Stimulated activated naive CD4-positive, alpha-beta T cell treated with Interleukin-2 at 50 U/mL for 16 hours (primary cell): ENCODE measurements at places on chromosomes 1 and 21.

GRCh38 chr1:64965366-64966157 is 787 bp downstream of the JAK1 start:
- peak; percentile 65 for DNase-seq

DNA sequence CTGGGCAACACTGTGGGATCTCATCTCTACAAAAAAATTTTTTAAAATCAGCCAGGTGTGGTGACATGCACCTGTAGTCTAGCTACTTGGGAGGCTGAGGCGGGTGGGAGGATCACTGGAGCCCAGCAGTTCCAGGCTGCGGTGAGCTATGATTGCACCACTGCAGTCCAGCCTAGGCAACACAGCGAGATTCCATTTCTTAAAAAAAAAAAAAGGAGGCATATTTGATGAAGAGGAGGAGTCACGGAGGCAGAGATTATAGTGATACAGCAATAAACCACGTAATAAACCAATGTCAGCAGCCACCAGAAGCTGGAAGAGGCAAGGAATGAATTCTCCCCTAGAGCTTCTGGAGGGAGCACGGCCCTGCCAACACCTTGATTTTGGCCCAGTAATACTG is 4.0 kb downstream of the LIX1L start:
- no peak for DNase-seq

- no peak for DNase-seq
These were observed 26.2 kb upstream of the ZC3H12A start for GRCh38 chr1:37448185-37448584.

DNA sequence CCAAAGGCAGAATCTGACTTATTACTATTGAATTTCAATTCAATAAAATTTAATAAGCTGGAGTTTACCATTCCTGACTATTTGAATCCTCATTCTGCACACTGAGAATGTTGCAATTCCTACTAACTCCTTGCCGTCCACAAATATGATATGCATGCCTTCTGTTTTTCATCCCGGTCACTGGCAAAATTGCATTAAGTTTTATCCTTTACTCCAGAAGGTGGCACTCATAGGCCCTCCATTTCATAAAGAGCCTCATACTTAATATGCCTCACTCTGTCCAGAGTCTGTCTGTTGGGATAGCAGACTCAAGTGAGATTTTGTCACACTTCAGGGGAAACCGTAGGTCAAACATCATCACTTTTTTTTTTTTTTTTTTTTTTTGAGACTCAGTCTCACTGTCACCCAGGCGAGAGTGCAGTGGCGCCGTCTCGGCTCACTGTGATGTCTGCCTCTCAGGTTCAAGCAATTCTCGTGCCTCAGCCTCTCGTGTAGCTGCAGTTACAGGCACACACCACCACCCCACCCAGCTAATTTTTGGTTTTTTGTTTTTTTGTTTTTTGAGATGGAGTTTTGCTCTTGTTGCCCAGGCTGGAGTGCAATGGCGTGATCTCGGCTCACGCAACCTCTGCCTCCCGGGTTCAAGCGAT is 27.3 kb downstream of the F11R start:
- no peak for DNase-seq

DNA sequence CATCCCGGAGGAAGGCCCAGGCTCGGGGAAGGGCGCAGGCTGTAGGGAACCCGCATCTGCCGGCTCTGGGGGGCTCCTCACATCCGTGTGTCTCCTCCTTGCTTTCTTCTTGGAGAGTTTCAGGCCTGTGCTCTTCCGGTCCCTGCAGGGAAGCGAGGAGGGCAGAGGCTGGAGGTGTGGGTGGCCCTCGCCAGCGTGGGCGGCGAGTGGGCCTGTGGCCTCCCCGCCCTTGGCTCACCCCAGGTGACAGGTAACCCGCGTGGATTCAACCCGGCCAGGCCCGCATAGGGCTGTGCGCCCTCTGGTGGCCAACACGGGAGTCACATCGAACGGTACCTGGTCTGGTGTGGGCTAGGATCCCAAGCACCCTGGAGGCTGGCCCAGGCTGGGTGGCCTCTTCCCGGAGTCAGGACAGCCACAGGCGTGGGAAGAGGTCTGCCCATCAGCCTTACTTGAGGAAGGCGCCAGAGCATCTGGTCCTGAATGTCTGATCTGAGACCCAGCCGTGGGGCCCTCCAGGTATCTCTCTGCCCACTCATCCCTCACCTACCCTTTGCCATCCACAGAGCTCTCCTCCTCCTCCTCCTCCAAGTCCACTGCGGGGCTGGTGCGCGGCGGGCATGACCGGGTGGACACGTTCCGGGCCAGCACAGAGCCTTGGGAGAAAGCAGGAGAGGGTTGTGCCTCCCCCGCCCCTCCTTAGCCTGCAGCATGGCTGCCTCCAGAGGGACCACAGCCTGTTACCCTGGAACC is 9.6 kb upstream of the TNFRSF25 start:
- DNase-seq = peak; percentile 70

GRCh38 chr1:212677573-212677972 is 22.1 kb downstream of the BATF3 start:
- no peak for DNase-seq

GRCh38 chr1:203163891-203164635 is 11.6 kb downstream of the MYBPH start:
- DNase-seq = no peak

DNA sequence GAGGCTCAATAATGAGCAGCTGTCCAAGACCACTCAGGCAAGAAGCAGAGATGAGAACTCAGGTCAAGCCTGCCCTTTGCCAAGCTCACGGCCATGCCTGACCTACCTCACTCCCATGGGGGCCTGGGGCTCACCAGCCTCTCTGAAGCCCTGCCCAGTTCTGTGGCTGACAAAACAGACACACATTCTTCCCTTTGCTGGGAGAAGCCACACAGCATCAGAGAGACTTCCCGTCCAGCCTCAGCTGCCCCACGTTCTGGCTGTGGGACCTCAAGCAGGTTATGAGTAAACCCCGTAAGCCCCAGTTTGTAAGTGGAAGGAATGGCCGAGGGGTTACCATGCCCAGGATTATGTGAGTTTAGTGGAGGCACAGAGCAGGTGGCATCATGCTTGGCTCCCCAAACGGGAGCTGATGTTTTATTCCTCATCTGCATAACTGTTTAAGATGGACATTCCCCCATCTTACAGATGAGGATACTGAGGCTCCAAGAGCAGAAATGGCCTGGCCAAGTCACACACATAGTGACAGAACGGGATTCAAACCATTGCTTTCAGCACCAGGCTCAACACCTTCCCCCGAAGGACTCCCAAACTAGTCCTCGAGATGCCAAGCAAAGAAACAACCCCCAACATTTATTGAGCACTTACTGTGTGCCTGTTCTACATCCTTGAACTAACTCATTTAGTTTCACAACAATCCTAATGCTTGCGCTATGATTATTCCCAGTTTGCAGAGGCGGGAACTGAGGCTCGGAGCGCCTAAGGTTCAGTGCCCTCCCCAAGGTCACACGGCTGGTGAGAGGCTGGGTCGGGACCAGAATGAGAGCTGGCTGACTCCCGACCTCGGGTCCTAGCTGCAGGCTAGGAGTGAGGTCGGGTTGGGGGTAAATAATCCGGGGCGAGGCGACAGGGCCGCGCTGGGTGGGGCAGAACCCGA is 49.1 kb upstream of the LAPTM5 start:
- DNase-seq = no peak

DNA sequence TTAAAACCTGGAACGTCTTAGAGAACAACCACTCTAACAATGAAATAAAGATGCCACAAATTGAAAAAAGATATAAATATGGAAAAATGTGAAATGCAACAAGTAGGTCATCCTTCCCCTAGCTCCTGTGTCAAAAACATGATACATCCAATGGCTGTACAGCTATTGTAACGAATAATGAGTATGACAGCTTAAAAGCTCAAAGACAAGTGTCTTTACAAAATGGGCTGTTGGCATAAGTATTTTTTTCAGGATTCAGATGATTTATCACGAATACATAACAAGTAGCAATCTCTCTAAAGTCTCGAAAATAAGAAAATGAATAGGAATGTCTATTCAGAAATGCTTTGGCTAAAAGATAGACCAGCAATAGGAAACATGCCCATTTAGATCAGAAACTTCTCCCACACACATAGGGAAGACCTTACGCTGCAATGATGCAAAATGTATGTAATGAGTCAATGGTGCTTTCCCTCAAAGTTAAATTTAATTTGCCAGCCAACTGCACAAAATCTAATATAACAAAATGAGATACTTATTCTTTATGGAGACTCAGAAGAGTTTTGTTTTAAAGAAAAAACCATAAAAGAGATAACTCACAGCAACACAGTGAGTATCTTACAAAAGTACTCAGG is 8.3 kb downstream of the TGFBR3 start:
- DNase-seq = no peak

GRCh38 chr1:189616893-189617292 is 860.8 kb downstream of the BRINP3 start:
- no peak for DNase-seq

- DNase-seq = no peak
These were observed 8.6 kb downstream of the NR5A2 start for GRCh38 chr1:200035956-200036618.

DNA sequence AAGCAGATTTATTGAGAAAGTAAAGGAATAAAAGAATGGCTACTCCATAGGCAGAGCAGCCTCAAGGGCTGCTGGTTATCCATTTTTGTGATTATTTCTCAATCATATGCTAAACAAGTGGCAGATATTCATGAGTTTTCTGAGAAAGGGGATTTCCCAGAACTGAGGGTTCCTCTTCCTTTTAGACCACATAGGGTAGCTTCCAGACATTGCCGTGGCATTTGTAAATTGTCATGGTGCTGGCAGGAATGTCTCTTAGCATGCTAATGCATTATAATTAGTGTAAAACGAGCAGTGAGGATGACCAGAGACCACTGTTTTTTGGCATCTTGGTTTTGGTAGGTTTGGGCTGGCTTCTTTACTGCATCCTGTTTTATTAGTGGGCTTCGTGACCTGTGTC is 16.8 kb upstream of the FMN2 start:
- DNase-seq = no peak

GRCh38 chr1:223323491-223324484 is 40.2 kb downstream of the SUSD4 start:
- no peak for DNase-seq

DNA sequence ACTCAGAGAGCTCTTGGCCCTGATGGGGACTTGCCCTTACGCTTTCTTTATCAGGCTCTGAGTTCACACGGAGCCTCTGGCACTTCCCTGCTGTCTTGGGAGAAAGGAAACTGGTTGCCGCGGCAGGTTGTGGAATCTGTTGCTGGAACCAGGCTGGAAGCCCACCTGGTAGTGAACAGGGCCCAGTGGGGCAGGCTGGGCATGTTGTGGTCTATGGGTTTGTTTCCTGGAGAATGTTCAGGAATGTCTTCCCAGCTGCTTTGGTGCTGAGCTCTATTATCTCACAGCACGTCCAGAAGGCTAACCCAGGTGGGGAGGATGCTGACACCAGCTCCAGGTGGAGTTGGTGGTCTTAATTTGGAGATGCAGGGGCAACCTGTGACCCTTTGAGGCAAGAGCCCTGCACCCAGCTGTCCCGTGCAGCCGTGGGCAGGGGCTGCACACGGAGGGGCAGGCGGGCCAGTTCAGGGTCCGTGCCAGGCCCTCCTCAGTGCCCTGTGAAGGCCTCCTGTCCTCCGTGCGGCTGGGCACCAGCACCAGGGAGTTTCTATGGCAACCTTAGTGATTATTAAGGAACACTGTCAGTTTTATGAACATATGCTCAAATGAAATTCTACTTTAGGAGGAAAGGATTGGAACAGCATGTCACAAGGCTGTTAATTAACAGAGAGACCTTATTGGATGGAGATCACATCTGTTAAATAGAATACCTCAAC is 33.3 kb upstream of the TDRD10 start:
- DNase-seq = no peak

DNA sequence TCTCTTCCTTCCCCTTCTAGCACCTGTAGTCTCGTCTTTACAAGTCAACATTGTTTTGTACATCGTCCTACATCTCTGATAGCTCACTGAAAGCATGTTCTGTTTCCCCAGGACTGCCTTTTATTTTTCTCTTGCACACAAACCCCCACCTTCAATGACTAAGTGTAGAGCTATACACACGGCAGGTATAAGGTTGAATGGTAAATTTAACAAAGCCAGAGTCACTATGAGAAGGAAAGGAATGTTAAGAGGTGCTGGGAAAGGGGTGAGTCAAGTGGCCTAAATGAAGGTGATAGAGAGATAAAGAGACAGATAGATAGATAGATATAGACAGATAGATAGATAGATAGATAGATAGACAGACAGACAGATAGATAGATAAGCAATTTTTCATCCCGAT is 134.3 kb upstream of the ATP1B1 start:
- DNase-seq = no peak

- no peak for DNase-seq
These were observed 88.5 kb upstream of the ACTRT2 start for GRCh38 chr1:2932671-2933350.

DNA sequence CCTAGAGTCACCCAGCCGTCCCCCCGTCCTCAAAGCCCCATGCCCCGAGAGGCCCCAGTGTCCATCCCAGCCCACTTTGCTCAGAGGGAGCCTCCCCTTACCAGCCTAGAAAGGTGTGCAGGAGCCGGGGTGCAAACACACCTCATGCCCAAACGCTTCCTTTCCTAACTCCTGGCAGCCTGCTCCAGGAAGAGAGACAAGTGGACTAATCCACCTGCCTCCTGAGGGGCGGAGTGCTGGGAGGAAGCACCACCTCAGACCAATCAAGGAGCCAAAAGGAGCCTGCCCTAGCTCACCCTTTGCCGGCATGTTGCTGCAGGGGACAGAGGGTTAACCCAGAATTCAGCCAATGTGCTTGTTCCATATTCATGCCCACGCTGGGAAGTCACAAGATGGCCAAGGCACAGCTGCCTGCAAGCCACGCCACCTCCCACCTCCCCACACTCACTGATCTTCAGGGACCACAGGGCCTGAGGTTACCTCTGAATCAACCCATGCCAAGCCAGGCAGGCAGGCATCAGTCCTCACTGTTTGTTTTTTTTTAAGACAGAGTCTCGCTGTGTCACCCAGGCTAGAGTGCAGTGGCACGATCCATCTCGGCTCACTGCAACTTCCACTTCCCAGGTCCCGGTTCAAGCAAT is 27.8 kb downstream of the PLEKHA6 start:
- DNase-seq = no peak
